ENCODE measurements at places on chromosomes 6 and 20.

GRCh38 chr6:30465595-30466306 is 23.6 kb upstream of the HLA-E start:
- DNase-seq = no peak

DNA sequence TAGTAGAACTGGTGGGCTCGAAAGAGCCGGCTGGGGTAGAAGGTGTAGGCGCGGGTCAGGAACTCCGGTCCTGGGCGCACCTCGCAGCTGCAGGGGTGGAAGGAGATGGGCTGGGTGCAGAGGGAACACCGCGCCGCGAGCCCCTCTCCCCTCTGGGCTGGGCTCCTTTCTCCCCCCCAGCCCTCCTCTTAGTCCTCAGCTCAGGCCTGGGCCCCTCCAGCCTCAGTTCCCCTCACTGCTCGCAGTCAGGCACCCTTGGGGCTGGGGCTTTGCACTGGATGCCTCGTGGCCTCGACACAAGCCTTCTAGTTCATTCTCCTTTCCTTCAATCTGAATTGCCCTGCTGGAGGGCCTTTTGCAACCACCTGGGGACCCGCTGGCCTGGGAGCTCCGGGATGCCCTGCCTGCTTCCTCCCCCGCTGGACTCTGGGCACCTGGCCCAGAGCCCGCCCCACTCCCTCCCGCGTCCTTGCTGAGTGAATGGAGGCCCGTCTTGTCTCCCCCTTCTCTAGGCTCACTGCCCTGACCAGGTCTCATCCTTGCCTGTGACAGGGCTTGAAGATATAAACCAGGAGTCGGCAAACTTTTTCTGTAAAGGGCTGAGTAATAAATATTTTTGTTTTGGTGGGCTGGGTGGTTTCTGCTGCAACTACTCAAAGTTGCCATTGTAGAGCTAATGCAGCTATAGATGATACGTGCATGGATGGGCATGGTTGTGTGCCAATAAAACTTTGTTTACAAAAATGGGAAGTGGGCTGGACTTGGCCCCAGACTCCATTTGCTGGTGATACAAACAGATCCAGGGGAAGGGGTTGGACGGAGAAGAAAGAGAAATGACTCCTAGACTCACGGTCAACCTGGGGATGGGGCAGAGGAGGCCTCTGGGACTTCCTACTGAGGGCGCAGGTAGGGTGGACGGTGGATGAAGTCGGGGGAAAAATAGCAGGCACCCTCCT is 47.3 kb downstream of the APCDD1L start:
- no peak for DNase-seq

GRCh38 chr6:32415521-32416019 is 8.6 kb upstream of the BTNL2 start:
- peak; percentile 36 for DNase-seq

DNA sequence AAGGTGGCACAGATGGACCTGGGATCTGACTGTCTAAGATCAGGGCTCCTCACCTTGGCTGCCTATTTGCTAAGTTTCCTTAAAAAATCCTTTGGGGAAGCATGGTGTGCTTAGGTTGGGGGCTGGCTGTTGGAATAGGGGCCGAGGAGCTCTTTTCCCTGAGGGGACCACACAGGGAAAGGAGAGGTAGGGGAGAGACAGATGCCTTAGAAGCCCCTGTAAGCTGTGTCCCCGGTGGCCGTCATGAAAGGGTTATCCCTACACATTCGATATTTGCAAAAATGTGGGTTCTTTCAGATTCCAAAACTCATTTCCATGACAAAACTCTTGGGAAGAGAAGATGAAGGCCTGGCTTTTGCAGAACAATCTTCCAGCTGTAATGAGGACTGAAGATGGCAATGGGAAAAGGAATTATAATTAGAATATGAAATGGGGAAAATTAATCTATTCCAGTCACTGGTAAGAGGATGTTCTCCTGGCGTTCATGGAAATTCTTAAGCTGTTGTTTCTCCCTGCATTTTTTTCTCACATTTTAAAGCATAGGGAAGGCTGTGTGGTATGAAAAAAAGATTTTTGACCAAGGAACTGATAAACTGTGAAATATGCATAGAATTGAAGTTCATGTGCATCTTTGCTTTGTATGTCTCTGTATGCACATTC is 53.8 kb downstream of the TOX2 start:
- DNase-seq = no peak

DNA sequence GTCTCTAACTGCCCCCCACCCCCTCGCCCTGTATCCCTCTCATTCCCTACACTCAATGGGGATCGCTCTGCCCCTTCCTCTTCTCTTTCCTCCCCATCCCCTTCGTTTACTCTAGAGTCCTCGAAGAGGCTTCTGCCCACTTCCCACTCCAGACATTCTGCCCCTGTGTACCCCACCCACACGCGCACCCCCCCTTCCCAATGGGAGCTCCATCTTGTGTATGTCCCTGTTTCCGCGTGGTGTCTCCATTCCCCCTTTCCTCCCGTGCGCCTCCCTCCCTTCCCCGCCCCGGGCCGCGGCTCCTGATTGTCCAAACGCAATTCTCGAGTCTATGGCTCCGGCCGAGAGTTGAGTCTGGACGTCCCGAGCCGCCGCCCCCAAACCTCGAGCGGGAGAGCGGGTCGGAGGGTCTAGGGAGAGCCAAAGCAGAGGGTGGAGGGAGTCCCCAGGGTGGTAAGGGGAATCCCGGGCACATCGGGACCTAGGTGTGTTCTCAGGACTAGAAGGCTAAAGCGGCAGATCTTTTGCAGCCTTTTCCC is 679 bp upstream of the RING1 start:
- no peak for DNase-seq

GRCh38 chr20:48115502-48115901 is 330.2 kb upstream of the SULF2 start:
- no peak for DNase-seq

DNA sequence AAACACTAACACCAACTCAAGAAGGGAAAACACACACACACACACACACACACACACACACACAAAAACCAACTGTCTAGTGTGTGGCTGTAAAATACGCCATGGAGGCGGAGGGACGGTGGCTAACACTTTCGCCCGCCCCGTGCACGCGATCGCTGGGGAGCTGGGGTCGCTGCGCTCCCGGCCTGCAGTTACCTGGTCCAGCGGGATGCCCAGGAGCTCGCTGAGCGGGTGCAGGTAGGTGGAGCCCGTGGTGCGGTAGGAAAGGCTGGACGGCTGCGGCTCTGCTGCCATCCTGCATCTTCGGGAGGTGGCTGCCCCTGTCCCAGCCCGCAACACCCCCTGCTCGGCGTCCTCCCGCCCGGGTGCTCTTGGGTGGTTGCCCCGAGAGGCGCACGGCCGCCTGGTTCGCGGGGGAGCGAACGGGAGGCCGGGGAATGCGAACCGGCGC is 303 bp downstream of the MBOAT1 start:
- no peak for DNase-seq

DNA sequence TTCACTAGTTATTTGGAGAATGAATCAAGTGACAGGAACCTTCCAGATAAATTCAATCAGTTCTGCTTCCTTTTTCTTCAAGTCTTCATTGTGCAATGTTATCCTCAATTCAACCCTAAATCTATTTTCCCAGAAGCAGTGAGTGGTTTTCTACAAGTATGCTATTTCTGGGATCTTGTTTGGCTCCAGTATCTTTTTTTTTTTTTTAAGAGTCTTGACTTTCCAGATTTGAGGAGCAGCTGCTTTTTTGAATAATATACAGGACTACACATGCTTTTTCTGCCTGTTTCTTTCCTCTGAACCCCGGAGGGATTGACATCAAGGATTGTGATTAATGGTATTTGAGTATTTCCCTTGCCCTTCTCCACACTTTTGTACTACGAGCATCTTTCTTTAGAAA is 339.2 kb upstream of the JAG1 start:
- DNase-seq = no peak

DNA sequence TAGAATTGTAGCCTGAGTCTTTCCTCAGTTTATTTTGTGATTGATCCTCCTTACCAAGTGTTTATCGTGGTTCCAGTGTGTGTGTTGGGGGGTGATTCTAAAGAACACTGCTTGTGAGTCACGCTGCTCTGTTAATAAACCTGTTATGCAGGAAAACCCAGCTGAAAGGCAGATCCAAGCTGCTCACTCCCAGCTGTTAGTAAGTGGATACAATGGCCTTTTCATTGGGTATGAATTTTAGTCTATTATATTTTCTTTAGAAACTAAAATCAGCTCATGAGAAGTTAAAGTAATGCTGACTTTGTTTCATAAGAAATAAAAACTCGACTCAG is 12.2 kb upstream of the DSTN start:
- DNase-seq = no peak

DNA sequence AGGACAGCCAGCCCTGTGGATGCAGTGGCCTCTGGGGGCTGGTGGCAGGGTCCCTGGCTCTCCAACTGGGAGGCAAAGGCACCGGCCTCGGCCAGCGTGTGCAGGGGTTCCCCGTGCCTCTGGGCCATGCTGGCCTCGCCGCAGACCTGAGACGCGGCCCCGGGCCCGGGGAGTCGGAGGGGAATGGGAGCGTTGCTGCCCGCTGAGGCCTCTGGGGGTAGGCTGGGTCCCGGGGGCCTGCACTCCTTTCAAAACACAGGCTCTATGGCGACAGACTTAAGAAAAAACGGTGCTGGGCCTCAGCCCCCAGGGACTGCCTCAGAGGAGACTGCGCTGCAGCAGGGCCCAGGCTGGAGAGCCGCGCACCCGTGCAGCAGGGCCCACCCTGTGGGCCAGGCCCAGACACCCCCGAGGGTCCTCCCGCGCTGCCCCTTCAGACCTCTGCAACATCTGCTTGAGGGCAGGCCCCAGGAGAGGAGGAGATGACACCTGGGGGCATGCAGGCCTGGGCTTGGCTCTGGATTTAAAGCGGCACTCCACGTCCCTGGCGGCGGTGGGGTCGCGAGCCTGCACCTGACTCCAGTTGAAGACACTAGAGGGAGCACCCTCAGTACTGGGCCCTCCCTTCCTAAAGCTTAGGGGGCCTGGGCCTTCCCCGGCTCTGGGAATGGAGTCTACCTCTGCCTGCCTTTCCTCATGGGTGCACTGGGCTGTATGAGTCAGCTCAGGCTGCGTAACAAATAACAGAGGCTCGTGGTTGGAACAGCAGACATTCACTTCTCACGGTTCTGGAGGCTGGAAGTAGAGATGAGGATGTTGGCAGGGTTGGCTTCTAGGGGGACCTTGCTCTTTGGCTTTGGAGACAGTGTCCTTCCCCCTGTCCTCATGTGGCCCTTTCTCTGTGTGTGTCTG is 117.4 kb upstream of the RPS6KA2 start:
- no peak for DNase-seq

DNA sequence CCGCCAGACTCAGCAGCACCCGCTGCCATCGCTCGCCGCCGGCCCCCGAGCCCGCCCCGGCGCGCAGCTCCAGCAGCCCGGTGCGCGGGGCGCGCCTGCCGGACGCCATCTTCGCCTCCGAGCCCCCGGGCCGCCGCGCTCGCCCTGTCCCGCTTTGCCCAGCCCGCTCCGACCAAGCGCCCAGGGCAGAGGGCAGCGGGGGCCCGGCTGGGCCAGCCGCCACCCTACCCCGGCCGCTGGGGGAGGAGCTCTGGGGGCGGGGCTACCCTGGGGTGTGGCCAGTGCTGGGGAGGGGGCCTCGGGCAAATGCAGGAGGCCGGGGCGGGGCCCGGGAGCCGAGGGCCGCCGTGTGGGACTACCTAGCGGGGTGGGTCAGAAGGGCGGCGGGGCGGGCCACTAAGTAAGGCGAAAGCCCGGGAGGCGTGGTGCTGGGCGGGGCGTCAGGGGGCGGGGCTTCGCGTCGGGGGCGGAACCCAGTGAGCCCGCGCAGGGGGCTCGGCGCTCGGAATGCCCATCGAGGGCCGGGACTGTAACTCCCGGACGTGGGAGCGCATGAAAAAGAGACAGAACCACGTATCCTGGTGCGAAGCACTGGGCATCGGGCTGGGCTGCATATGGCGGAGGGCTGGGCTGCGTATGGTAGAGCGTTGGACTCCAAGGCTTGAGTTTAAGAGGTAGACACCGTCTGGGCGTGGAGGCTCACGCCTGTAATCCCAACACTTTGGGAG is at the start of gene SNTA1:
Gene SNTA1, minus strand, starts transcription at position 252 of the 728 bp plus-strand sequence. Its CDS starts 143 bp downstream, at position 109.
- DNase-seq = peak; percentile 24

DNA sequence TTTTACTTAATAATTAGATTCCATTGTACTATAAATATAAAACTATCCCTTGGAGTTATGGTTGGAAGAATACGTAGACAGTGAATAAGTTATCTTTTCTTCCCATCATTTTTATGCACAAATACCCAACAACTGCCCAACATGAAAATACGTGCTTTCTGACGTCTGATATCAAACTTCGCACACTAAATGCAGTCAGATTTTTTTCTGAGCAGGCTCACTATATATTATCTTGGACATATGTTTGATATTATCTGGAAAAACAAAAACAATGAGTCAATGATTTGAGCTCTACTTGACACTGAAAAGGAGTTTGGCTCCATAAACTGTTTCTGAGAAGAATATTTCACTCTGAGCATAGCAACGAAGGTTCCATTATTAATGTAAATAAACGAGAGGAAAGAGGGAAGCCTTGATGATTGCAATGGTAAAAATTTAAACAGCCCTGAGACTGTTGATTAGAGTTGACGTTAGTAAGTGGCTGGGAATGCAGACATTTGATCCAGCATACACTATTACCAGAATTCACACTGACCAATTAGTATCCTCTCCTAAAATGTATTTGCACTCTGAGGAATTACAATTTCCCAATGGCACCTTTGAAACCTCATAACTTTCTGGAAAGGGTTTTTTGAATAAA is 1090.0 kb downstream of the EPHA7 start:
- DNase-seq = no peak

- no peak for DNase-seq
Observed at GRCh38 chr6:85551264-85551663, 42.4 kb downstream of the SNX14 start.

GRCh38 chr6:63492476-63492875 is 79.8 kb upstream of the LOC128125822 start:
- DNase-seq = no peak

DNA sequence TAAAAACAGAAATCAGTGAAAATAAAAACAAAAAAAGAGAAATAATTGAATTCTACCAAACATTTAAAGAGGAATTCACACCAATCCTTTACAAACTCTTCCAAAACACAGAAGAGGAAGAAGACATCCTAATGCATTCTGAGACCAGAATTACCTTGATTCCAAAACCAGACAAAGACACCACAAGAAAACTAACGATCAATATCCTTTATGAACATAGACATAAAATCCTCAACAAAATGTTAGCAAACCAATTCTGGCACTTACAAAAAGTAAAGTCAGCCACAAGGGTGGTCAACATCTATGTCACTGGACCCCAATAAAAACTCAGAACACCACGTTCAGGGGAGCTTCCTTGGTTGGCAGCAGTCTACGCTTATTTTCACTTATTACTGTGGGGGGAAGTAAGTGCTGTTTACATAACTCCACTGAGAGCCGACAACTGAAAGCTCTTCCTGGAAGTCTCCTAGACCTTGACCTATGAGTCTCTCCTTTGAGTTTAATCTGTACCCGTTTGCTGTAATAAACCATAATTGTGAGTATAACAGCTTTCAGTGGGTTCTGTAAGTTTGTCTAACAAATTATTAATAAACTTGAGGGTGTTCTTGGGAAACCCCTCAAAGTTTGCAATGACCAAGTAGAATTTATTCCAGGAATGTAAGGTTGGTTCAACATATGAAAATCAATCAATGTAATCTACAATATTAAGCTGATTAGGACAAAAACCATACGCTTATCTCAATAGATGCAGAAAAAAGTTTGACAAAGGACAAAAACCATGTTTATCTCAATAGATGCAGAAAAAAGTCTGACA is 24.5 kb downstream of the GZF1 start:
- no peak for DNase-seq

Measured in smooth muscle cell of the brain vasculature (primary cell).